ENCODE measurements at places on chromosomes 1 and 21.

DNA sequence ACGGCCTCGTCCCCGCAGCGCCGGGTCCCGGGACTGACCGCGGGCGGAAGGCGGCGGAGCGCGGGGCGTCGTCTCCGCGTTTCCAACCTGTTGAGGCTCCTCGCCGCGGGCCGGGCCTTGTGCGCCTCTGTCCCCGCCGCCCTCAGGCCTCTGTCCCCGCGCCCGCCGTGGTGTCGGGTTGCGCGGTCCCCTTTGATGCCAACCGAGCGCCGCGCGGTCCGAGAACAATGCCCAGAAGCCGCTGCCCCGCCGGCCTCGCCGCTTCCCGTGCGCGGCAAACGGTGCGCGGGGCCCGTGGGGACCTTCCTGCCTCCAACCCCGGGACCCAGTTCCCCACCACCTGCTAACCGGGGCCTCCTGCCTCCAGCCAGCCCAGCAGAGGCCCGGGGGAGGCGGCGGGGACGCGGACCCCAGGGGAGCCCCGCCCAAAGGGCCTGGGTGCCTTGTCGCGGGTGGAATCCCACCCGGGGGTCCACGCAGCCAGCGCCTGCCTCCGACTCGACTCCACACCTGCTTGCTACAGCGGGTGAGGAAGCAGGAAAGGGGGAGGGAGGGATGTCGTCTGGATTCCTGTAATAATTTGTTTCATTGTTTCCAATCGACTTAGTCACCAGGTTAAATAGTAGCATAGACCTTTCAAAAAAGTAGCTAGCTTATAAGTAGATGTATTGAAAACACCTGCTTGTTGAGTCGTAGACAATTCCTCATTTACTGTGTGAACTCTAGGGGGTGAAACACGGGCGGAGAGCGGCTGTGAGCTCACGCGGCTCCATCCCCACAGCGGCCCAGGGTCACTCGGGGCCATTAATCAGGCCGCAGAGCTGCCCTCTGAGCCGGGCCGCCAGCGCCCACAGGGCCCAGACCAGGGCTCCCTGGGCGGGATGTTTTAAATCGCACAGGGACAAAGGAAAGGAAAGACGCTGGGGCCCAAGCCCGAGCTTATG lies 1.1 kb downstream of the COL18A1 start:
- DNase-seq, result peak; percentile 42

DNA sequence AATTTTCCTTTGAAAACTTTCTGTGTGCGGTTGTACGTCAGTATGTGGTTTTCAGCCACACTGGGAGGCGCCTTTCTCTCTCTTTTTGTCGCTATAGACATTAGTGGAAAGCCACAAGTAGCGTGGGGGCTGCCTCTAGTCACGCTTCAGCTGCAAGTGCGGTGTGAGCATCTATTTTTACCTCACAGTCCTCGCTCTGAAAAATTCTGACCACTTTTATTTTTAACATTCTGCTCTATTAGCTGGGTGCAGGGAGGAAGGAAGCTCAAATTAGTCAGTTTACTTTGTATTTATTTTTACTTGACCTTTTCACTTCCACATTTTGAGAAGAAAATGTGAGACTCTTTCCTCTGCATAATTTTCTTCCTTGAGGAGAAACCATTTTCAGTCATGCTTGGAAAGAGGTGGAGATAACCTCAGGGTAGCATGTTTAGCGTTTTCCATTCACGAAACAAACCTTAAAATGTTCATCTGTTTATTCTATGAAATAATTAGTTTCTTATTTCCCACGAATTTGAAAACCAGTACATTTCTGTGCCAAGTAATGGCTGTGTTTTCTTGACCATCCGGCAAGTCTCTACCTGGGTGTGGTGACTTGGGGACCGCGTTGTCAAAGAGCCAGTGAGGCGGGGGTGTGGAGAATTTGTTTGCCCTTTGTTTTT lies 35.6 kb downstream of the ADARB1 start:
- no peak for DNase-seq

- peak; percentile 96 for DNase-seq
Measured at GRCh38 chr1:201766131-201766866, 62.7 kb upstream of the IPO9 start.

GRCh38 chr1:30475966-30476365 lies 247.4 kb downstream of the MATN1 start:
- DNase-seq, result no peak

- DNase-seq, result no peak
Measured at GRCh38 chr1:29280409-29281131, 44.2 kb downstream of the PTPRU start.
